T-helper 1 cell (primary cell): ENCODE measurements at places on chromosomes 5 and 9.
A peak's percentile ranks its signal among the peaks of the same experiment; 100 is the strongest.

- DNase-seq, result no peak
Measured at GRCh38 chr5:172667786-172668593, 26.9 kb downstream of the NEURL1B start.

DNA sequence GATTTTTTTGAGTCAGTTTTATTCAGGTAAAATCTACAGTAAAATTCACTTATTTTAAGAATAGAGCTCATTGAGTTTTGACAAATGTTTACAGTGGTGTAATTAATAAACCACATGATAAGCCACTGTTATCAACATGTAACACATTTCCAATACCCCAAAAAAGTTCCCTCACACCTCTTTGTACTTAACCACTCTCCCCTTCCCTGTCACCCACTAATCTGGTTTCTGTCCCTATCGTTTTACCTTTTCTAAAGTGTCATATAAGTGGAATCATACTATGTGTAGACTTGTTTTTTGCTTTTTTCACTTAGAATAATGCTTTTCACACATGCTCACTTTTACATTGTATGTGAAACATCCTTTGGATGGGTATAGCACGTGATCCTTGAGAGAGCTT, 127.2 kb downstream of the KDM4C start:
- DNase-seq, result no peak

GRCh38 chr5:74272024-74272775, 368.3 kb downstream of the ENC1 start:
- DNase-seq, result no peak

- DNase-seq, result no peak
Measured at GRCh38 chr5:156241266-156241665, 85.7 kb upstream of the SGCD start.

DNA sequence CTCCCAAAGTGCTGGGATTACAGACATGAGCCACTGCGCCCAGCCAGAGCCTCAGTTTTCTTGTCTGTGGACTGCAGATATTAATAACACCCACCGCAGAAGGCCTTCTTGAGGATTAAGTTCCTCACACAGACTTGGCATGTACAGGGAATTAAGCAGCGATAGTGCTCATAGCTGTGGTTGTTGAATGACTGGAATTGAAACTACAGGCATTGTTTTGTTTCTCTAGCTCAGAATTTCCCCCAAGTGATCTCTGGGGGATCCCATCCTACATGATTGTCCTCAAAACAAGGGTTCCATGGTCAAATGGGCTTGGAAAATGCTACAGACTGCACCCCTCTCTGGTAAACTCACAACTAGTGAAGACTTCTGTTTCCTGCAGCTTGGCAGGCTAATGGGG, 44.2 kb upstream of the TDRD7 start:
- no peak for DNase-seq

GRCh38 chr5:51159164-51159563, 224.1 kb upstream of the ISL1 start:
- no peak for DNase-seq

DNA sequence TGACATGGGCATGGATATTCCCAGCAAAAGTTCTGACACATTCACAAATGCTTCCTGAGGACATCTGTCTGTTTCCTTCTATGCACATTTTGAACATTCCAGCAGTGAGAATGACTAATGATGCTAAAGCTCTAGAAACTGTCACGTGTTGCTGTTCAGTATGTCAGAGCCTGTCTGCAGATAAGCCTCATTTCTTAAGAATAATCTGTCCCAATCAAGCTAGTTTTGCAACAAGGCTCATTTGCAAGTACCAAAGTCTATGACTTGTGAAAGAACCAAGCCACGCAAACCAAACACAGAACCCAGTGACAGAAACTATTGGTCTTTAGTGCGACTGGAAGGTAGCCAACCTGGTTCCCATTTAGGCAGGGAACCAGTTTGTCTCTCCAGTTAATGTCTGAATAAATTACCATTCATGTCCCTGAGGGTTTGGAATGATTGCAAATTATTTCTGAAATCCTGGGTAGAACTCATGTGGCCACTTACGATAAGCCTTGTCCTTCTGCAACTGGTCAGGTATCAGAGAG, 178.5 kb downstream of the C9orf152 start:
- no peak for DNase-seq

DNA sequence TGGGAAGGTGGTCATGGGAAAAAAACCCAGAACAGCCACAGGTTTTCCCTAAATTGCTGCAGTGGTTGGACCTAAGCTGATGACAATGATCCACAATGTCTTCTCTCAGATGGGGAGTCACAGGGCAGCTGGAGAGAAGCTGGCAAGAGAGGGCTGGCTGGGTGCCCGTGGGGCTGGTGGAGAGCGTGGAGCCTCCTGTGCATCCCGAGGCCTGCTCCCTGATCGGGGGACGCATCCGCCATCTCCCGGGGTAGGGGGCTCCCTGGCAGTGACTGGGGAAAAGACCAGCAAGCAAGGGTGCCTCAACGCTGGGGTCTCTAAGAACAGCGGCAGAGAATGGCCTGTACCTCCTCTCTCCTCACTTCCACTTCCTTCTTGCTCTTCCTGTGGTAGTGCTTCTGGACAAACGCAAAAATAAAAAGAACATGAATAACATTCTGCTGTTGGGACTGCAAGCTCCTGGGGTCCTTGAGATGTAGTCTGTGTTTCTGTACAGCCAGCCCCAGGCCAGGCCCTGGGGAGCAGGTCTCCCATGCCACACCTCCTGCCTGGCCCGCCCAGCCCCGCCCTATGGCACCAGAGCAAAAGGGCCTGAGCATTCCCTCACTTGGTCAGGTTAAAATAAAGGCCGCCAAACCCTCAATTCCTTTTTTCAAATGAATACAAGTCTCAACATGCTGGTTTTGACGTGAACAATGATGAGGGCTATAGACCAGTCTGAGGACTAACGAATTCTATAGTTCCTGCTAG, 7.0 kb upstream of the MRNIP start:
- DNase-seq, result no peak

DNA sequence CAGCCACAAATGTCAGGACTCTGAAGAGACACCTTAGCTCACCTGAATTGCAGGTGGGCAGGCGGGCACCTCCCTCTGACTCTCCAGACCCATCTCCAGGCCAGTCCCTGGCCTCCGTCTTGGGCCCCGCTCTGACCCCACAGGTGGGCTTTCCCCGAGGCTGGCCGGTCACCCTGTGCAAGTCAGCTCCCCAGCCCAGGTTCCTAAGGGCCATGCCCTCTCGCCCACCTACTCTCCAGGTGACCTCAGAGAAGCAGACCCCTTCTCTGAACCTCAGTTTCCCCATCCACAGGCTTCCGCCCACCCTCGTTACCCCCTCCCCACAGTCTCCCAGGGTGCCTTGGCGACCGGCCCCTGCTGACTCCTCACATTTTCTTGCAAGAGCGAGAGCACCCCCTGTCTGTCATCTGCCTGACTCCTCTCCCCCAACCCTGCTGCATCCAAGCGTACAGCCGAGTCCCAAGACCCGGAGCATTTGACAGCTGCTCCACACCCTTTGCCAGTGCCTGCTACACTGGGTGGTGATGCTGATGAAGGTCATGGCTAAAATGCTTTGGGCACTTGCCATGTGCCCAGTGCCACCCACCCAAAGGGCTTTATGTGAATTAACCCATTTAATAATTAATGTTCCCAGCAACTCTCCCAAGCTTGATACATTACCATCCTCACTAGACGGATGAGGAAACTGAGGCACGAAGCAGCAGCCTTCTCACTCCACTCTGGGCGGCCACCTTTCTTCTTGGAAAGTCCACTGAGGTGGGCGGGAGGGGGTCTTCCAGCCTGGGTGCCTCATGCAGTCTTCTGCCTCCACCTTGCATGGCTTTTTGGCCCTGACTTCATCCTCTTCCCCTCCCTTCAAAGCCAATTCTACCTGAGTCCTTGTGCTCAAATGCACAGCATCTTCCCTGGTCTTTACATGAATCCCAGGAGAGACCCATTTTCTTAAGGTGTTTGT, 51.1 kb upstream of the ORM1 start:
- no peak for DNase-seq

- no peak for DNase-seq
Measured at GRCh38 chr5:136174021-136174659, 18.8 kb downstream of the SMIM32 start.

GRCh38 chr9:91760906-91761305, 189.1 kb downstream of the ROR2 start:
- no peak for DNase-seq

GRCh38 chr5:137075163-137075970, 423.8 kb downstream of the SPOCK1 start:
- no peak for DNase-seq

DNA sequence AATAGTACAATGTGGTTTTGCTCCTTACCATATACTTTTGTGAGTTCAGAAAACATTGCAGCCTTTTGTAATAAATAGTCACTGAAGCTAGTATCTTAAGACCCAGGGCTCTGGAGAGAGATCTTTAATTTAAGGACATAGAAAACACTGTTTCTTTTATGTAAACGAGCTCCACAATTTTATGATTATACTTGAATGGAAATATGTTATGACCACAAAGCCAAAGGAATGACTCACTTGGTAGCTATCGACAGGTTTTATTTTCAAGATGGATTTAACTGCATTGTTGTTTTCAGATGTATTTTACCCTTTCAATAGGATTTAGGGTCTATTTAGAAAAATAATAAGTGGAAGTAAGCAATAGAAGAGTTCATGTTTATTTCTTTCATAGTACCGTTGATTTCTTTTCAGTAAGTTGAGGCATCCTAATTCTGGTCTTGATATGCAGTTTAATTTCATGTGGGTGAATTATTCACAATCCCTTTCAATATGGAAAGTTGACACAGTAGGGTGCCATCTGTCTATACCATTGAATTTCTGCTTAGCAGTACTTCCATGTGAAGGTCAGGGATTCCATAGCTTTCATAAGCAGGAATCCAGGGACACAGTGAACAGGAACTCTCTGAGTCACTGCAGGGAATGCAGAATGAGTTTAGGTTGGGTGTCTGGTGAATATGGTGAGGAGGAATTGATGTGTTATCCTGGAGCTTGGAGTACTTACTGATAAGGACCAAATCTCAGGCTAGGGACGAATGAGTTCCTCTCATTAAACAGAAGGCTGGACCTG, 157.6 kb downstream of the CD180 start:
- no peak for DNase-seq

DNA sequence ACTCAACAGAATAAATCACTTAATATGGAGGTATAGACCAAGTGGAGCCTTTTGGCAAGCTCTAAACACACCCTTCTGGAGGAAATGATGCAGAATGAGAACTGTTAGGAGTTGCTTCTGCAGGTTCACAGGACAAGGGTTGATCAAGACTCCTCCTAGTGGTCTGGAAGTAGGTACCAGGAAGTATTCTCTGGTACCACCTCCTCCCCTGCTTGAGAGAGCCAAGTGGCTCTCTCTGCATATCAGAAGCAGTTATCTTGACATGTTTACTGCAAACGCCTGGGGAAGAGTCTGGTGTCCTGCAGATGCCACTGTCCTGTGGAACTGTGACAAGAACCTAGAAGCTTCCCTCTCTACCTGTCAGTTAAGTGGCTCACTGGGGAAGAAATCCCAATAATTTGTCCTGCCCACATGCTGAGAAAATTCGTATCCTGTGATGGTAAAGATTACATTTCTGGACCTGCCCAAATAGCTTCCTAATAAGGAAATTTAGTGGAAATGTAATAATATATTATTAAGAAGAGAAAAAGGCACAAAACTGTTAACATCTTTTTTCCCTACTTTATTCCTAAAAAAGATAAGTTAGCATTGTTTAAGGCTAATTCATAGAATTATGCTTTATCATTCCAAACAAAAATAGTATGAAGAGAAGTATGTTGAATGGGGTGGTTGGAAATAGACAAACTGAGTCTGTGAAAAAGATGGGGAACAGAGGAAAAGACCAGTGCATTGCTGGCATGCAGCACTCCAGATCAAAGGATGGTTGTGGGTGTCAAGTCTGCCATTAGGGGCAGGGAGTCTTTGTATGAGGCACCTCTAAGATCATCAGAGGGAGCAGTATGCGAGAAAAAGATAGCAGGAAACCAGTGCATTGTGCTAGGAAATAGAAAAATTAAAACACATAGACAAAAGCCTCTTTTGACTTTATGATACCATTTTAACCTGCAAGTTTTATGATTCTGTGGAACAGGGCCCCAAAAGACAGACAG, 118.8 kb downstream of the CDC42SE2 start:
- DNase-seq, result peak; percentile 49

- DNase-seq, result no peak
Measured at GRCh38 chr5:174825587-174825986, 101.2 kb downstream of the MSX2 start.

GRCh38 chr5:124576848-124577409, 169.5 kb downstream of the ZNF608 start:
- DNase-seq, result no peak

DNA sequence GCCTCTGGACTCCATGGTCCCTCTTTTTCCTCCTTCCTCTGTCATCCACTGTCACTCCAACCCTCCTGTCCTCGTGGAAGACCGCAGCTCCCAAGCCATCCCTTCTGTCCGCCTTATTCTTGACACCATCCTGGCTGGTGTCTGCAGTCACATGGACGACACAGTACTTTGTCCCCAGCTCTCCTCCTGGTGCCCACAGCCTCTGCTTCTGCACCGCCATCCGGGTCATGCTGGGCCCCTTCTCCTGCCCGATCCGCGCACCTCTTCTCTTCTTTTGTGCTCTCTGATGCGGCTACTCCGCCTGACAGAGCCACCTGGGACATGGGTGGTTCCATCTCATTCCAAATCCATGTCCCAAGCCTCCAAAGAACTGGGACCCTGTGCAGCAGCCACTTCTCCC, 22.5 kb downstream of the ROPN1L start:
- DNase-seq, result no peak

DNA sequence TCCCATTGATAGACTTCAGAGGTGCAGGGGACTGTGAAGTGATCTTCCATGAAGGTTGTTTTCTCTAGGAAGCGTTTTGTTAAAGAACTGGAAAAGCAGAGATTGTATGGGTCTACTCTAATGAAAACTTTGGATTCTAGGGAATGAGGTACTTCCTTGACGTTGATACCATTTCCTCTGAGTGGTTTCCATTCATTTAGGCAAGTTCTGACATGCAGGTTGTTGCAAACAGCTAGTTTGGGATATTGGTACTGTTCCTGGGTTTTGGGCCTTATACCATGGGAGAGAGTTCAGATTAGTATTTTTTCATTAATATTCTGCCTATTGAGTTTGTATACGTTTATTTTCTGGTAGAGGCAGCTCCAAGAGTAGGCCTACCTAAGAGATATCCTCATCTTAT, 25.7 kb downstream of the SMARCA2 start:
- DNase-seq, result no peak

DNA sequence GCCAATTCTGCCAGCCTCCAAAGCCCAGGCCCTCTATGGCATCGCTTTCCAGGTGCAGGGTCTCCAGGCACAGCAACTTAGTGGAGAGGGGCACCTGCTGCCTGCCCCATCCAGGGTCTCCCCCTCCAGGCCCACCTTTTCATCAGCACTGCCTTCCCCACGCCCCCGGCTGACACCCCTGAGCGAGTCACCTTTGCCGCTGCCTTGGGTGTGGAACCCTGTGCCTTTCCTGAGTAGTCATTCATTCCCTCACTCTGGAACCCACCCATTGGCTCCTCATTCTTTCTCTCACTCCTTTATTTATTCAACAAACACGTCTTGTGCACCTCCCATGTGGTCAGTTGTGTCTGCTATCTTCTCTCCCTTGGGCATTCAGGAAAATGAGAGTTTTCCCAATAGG, 14.5 kb upstream of the RPL26L1 start:
- no peak for DNase-seq
